ENCODE measurements at places on chromosomes 7 and 10.

DNA sequence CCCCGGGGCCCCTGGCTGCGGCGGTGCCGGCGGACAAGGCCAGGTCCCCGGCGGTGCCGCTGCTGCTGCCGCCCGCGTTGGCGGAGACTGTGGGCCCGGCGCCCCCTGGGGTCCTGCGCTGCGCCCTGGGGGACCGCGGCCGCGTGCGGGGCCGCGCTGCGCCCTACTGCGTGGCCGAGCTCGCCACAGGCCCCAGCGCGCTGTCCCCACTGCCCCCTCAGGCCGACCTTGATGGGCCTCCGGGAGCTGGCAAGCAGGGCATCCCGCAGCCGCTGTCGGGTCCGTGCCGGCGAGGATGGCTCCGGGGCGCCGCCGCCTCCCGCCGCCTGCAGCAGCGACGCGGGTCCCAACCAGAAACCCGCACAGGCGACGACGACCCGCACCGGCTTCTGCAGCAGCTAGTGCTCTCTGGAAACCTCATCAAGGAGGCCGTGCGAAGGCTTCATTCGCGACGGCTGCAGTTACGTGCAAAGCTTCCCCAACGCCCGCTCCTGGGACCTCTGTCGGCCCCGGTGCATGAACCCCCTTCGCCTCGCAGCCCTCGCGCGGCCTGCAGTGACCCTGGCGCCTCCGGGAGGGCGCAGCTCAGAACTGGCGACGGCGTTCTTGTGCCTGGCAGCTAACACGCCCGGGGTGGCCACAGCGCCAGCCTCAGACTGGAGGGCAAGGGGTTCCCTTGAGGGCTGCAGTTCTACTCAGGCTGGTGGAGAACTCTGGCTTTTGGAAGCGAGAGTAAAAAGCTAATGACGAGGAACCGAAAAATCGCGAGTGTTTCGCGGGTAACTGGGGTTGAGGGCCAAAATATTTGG is 804 bp downstream of the FRAT1 start:
- peak; percentile 53 for DNase-seq

DNA sequence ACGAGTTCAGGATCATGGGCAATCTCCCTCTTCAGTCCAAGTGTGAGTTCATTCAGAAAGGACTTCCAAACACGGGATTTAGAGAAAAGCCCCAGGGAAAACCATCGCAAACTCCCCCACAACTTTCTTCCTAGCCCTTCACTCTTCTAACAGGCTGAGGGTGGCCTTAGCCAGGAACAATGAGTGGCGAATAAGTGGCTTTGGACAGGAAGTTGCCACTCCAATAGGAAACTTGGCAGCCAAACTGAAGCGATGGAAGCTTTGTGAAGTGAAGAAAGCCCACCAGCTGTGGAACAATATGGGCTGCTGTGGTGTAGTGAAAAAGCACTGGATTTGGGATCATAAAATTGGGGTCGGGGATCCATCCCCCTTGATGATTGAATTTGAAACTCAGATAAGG is 193.2 kb downstream of the TEX36 start:
- DNase-seq, result no peak

GRCh38 chr10:103054621-103055020 is 136.5 kb downstream of the CNNM2 start:
- no peak for DNase-seq

DNA sequence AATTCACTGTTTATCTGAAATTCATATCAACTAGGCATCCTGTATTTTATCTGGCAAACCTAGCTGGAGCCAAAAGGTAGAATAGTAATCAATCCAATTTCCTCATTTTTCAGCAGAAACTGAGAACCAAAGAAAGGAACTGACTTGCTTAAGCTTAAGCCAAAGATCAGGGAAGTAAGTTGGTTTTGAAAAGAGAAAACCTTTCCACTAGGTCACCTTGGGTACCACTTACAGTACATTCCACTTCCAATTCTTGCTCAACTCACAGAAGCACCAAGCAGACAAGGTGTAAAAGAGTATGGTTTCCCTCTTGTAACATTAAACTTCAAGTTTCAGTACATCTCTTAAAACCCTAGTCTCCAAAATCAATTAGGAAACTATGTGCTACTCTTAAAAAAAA is 79.6 kb downstream of the ZFAND4 start:
- no peak for DNase-seq

DNA sequence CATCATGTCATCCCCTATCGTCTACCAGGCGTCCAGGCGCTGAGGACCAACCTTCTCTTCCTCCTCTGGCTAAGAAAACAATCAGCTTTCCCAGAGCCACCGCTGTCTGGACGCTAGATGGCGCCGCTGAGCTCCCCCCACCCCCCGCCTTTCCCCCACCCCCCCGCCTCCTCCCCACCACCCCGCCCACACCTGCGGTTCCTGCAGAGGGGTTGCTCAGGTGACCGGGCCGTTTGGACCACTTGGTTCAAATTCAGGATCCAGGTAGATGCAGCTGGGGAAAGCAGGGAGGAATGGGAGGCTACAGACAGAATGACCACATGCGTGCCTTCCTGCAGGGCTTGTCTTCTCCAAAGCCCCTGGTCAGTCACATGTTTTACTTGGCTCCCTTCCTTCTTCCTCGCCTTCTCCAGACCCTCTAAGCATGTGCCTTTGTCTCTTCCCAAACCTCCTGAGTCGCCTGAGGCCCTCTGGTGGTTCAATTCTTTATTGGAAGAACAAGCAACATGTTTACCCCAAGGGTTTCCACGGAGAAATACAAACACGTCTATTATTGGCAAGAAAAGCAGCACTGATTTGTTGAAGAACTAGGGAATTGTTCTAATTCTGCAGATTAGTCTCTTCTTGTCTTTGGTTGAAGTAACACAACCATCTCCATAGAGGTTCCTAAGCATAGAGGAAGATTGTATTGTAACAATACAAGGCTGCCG is 24.7 kb downstream of the AOC1 start:
- DNase-seq, result no peak

DNA sequence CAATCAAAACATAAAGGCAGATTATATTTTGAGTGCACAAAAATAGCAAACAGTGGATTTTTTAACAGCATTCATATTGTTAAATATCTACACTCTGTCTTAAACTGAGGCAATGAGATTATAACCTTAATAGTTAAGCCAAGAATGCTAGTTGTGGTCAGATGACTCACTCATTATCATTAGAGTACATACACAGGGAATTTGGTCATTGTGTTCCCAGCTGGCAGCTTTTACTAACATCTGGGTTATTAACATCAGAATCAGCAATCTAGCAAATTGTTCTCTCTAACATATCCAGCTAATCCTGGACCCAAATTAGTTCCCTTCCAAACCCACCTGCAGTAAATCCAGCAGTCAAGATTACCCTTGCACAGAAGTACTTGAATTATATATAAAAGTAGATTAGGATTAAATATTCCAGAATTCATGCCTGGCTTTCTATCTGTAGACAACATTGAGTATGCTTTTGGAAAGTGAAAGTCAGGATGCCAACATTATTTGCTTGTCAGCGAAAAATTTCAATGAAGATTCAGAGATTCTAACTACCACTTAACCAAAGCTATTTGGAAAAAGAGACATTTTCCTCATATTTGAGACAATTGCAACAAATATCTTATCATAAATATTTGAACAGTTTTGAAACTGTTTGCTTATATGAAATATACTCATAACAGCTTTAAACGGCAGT is 1035.6 kb upstream of the PHF14 start:
- DNase-seq, result no peak

DNA sequence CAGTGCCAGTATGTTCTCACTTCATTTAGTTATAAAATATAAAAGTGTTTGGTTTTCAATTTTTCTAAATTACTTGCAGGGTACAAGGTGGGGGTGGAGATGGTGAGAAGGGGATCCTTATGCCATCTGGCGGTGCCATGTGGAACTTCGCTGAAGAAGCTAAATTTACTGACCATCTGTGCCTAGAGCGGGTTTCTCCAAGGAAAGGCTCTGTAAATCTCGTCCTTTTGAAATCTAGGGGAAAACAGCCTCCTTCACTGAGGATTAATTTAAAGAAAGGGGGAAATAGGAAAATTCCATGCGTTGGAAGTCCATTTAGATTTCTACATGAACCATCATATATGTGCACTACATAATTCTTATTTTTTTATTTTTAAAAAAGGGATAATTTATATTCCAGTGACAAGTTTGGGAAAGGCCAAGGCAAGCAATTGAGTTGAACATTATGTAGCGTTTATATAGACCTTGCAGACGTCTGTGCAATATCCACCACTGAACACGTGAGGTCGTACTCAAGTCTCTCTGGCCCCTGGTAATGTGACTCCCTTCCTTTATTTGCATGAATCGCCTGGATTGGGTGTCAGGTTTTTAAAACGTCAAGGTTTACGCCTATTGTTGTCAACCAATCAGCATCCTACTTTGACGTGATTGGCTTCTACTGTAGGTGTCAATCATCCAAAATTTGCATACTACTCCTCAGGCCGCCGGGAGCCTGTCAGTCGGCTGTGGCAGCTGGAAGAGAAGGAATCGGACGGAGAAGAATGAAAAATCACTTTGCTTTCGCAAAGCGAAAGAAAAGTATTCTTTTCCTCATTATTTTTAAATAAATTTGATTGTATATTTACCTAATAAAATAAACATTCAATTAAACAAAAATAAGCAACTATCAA is 297.1 kb upstream of the NFE2L3 start:
- no peak for DNase-seq

GRCh38 chr10:48209241-48209640 is 65.3 kb downstream of the FRMPD2 start:
- DNase-seq, result no peak

DNA sequence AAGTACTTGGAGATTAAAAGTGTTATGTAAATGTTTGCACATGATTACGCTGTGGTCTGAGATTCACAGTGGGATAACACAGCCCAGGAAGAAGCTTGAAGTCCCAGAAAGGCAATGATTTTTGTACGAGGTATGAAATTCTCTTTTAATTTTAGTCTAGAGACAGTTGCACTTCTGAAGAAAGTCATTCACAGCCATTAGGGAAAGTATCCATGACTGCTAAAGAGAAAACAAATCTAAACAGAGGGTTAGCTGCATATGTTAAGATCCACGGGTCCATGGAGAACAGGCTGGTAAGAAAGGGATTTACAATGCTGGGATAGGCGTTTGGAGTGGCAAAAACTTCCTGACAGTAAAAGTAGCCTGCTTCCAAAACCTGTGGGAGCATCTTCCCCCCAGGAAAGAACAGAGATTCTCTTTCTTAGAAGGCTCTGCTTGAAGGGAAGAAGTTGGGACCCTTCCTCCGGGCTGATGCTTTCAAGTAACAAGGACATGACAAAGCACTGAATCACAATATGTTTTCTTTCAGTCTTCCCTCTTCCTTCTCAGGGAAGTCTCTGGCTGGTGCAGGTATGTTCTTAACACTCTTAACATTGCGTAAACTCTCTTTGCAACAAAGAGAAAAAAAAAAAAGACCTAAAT is 220.8 kb upstream of the CELF2 start:
- DNase-seq, result no peak

DNA sequence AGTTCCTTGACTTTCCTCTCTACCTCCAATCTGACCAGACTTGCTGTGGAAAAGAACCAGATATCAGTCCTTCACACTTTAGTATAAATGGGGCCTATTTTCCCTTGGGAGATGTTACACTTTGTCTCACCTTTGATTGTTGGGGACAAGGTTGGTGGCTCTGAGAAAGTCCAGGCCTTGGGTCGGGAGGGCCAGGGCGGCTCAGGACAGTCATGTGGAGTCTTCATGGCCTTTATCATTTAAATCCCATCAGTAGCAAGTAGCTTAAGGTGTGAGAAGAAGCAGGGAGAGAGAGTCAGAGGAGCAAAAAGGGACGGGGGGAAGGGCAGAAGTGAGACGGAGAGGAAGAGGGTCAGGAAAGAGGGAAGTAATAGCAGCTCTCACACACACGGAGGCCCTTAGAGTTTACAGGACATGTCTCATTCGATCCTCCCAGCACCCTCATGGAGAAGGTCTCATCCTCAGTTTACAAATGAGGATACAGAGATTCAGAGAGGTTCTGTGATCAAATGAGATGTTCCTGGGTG is 40.5 kb downstream of the TBATA start:
- DNase-seq, result no peak

DNA sequence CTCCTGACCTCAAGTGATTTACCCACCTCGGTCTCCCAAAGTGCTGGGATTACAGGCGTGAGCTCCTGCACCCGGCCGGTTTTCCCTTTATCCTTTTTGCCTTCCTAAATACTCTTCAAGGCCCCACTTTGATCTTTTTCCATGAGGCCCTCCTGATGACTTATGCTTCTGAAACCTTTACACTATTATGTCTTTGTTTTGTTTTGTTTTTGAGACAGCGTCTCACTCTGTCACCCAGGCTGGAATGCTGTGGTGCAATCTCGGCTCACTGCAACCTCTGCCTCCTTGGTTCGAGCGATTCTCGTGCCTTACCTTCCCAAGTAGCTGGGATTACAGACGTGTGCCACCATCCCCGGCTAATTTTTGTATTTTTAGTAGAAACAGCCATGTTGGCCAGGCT is 3.8 kb downstream of the STMP1 start:
- DNase-seq, result no peak

GRCh38 chr7:27339478-27339877 is 96.9 kb downstream of the EVX1 start:
- DNase-seq, result no peak

- DNase-seq, result no peak
Measured at GRCh38 chr7:76252021-76252420, 50.3 kb downstream of the SRRM3 start.

DNA sequence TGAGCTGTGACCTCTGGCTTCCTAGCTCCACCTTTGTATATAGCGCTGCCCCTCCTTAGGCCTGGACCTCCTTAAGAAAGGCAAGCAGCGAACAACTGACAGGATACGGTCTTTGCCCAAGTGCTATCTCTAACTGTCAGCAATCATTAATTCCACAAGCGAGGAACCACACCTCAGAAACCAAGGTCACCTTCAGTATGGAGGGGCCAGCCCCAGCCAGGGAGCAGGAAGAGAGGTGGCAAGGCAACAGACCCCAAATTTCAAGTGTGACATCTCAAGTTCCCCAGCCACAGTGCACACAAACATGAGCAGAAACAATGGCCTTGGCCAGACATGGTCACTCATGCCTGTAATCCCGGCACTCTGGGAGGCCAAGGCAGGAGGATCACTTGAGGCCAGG is 4.8 kb upstream of the AOC1 start:
- DNase-seq, result no peak

DNA sequence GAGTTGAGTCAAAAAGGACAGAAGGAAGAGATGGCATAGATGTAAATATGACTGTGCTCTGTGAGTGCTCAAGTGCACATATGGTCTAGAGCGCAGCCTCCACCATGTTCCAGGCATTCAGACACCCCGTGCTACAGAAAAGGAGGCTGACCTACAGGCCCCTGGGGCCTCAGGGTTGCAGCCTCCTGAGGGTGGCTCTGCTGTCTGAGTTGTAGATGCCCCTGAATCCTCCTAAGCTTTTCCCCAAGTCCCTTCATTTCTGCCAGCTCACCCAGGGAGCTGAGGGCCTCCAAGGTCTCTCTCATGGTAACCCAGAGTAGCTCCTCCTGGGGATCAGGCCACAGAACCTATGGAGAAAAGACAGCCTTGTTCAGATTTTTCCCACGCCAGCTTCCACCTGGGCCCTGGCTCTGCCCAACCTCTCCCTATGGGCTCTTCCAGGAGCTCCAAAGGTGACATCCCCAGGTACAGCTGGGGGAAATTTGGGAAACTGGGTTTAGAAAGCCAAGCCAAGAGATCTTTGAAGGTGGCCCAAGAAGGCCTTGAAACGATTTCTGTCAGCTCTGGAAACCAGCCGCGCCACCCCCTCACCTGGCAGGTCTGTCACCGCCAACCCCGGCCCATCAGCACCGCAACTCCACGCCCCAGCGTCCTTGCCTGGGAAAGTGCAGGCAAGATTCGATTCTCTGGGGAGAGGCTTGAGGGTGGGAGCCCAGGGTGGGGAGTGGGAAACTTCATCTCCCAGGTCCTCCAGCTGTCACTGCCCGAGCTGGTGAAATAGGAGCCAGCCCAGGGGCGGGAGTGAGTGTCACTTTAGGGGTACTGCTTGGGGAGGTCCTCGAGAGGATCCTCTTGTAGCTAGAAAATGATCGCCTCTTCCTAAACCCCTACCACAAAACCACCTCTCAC is 2.4 kb downstream of the ZNF467 start:
- DNase-seq, result no peak

All from activated gamma-delta T cell (primary cell).